Anterior cingulate cortex (tissue), 58 donors: ENCODE measurements at places on chromosomes 13 and 19.
A peak's percentile ranks its signal among the peaks of the same experiment; 100 is the strongest.

GRCh38 chr19:38036707-38037611, 130.0 kb downstream of the SIPA1L3 start:
- DNase-seq = no peak

DNA sequence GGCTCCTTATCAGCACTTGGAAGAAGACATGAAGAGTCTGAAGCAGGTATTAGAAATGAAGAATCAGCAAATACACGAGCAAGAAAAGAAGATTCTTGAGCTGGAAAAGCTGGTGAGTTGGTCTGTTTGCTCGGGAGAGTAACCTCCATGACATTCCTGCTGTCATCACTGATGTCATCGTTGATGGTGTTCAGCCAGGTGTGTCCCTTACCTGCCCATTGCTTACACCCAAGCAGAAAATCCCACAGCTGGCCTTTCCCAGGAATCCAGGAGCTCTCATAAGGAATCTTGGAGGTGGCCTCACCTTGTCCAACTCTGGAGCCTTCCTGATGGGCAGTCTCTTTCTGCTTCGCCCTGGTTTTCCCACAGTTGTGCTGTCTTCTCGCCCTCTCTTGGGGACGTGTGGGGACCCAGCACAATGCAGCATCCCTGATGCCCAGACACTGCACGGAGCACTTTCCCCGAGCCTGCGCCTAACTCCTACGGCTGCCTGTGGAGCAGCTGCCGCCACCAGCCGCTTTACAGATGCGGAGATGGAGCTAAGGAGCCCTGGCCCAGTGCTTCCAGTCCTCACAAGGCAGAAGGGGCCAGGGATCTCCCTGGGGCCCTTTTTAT, 97.0 kb downstream of the SLC7A1 start:
- DNase-seq = no peak

DNA sequence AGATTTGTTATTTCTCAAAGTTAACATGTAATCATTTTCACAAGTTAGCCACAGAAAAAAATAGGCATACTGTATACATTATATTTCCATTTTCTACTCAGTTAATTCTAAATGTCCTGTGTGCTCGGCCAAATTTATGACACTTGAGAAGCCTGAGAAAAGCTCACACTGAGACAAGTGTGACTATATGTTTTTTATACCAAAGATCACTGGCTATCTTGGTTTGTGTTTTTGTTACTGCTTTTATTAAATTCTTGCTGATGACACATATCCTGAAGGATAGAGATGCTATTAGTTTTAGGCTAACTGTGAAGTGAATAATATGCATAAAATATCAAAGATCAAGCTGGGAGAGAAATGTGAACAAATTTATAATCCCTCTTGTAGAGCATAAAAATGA, 49.3 kb upstream of the IL17D start:
- no peak for DNase-seq

GRCh38 chr13:101979825-101980224, 422.0 kb downstream of the FGF14 start:
- DNase-seq = no peak

- DNase-seq = no peak
Observed at GRCh38 chr13:64910096-64910495, 2320.0 kb downstream of the PCDH9 start.

- DNase-seq = no peak
Observed at GRCh38 chr13:113028336-113029060, 59.5 kb downstream of the MCF2L start.

- DNase-seq = no peak
Observed at GRCh38 chr13:25902891-25903341, 148.9 kb downstream of the SHISA2 start.

DNA sequence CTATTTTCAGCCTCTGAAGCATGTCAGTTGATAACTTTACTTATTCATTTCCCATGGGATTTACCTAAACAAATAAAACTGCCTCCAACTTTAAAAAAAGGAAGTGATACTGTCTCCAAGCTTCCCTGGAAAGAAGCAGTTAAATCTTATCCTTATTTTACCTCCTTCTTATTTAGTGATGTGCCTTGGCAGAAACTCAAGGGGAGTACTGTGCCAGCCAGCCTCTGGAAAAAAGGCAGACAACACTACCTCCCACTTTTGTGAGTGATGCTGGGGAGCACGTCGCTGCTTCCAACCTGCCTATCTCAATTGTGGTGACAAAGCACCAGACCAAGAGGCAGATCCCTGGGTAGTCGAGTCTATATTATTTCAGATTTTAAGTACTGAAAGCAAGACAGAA, 765.6 kb downstream of the DIAPH3 start:
- no peak for DNase-seq

DNA sequence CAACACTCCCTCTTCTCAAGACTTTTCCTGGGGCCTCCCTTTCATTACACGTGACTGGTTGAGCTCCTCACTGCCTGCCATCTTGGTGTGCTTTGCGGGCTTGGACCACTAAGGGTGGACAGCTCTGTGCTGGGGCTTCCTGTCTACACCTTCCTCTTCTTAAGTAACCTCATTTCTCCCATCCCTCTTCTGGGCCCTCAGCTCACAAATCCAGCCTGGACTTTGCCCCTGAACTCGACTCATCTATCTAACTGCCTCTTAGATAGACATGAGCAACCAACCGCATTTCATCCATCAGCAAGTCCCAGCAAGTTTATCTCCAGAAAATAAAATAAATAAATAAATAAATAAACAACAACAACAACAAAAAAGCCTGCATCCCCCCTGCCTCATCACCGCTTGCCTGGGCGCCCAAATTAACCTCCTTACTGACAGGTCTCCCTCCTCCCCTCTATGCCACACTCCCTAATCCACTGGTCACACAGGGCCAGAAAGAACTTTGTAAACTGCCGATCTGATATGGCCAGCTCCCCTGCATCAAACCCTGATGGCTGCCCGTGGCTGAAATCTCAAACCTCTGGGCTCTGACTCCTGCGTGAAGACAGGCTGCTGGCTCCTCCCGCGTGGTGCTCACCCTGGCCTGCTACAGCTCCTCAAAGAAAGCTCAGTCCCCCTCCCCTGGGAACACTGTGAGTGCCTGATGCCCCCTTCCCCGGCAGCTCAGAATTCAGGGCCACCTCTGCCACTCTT, 7.8 kb downstream of the ISOC2 start:
- DNase-seq = no peak

- DNase-seq = no peak
Observed at GRCh38 chr19:54341295-54341694, 2.3 kb upstream of the LILRA4 start.

DNA sequence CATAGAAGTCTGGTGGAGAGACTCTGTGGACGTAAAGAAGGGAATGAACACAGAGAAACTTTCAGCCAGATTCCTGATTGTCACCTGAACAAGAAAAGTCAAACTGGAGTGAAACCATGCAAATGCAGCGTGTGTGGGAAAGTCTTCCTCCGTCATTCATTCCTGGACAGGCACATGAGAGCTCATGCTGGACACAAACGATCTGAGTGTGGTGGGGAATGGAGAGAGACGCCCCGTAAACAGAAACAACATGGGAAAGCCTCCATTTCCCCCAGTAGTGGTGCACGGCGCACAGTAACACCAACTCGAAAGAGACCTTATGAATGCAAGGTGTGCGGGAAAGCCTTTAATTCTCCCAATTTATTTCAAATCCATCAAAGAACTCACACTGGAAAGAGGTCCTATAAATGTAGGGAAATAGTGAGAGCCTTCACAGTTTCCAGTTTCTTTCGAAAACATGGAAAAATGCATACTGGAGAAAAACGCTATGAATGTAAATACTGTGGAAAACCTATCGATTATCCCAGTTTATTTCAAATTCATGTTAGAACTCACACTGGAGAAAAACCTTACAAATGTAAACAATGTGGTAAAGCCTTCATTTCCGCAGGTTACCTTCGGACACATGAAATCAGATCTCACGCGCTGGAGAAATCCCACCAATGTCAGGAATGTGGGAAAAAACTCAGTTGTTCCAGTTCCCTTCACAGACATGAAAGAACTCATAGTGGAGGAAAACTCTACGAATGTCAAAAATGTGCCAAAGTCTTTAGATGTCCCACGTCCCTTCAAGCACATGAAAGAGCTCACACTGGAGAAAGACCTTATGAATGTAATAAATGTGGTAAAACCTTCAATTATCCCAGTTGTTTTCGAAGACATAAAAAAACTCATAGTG, 10.8 kb downstream of the ZNF101 start:
- DNase-seq = no peak

DNA sequence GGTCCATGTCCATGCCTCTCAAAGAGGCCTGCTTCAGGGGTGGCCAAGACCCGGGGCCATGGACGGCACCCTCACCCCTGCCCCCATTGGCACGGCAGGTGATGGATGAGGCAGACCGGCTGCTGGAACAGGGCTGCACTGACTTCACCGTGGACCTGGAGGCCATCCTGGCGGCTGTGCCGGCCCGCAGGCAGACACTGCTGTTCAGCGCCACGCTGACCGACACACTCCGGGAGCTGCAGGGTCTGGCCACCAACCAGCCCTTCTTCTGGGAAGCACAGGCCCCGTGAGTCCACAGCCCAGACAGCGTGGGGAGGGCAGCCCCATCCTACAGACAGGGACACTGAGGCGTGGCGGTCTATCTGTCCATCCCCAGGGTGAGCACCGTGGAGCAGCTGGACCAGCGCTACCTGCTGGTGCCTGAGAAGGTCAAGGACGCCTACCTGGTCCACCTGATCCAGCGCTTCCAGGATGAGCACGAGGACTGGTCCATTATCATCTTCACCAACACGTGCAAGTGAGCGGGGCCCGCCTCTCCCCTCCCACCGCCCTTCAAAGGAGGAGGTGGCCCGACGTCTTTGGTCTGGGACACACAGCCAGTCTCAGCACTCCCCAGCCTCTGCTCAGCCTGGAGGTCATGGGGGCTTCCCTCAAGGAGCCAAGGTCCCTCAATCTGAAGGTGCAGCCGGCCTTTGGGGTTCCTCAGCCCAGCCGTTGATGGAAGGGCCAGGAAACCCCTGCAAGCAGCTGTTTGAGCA, 2.9 kb downstream of the DDX49 start:
- no peak for DNase-seq

GRCh38 chr19:54105796-54106195, 3.1 kb downstream of the NDUFA3 start:
- no peak for DNase-seq

- no peak for DNase-seq
Observed at GRCh38 chr13:21138561-21138960, 37.8 kb downstream of the SKA3 start.

DNA sequence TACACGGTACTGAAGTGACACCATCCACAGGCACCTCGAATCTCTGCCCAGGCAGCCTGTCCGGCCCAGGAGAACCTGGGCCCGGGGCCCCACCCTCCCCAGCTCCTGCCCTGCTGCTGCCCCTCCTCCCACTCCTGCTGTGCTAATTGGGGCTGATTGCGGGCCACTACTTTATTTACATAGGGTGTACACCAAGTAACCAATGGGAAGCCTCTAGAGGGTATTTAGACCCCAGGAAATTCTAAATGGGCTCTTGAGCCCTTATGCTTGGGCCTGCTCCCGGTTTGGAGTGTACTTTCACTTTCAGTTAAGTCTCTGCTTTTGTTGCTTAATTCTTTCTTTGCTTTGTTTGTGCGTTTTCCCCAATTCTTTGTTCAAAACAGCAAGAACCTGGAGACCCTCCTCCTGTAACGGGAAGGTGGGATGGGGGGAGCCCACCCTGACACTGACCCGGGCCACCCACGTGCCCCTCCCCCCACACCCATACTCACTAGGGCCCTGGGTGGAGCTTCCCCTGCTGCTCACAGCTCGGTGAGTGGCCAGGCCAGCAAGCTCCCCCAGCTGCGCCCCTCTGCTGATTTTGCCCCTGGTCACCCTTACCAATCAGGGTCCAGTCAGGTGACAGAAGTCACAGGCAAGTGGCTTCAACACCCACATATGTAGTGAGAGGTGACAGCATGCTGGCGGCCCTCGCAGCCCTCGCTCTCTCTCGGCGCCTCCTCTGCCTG, 9.4 kb downstream of the SCGB2B2 start:
- no peak for DNase-seq

- no peak for DNase-seq
Observed at GRCh38 chr19:39297931-39298634, 1.9 kb downstream of the IFNL1 start.

- no peak for DNase-seq
Observed at GRCh38 chr19:45664575-45664974, 3.4 kb upstream of the GIPR start.

- no peak for DNase-seq
Observed at GRCh38 chr19:4908781-4909155, 533 bp upstream of the UHRF1 start.

GRCh38 chr13:67860315-67860714, 630.2 kb upstream of the PCDH9 start:
- DNase-seq = no peak

DNA sequence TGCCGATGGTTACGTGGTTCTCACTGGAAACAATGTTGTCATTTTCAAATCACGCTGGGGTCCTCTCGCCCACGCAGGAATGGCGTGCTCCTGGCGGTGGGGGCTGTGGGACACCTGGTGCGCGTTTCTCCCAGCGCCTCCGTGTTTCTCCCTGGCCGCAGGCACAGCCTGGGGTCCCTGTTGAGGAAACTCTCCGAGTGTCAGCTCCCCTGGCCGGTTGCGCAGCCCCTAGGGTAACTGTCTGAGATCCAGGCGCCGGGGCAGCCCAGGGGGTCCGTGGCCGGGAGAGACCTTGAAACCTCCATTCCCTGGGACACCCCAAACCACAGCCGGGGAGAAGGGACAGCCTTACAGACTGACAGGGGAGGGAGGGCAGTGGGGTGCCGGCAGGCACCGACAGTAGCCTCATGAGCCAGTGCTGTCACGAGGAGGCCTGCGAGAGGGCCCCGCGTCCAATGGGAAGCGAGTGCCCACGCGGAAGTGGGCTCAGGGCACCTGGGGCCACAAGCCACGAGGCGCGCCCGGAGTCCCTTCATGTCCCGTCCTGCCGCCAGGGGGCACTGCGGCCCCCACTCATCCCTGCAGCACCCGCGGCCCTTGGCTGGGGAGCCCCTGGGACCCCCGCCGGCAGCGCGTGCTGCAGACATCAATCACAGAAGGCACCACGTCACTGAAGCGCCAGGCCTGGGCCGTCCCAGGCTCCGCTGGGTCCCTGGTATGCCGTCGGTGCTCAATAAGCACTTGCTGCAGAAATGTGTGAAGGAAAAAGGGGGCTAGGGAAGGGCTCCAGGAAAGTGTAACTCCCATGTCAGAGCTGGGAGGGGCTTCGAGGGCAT, 9.5 kb downstream of the ADAMTSL5 start:
- DNase-seq = no peak

GRCh38 chr19:39557811-39558623, 18.1 kb upstream of the EID2 start:
- DNase-seq = no peak

GRCh38 chr19:14472202-14472938, 2.8 kb downstream of the PTGER1 start:
- DNase-seq = peak; percentile 20

DNA sequence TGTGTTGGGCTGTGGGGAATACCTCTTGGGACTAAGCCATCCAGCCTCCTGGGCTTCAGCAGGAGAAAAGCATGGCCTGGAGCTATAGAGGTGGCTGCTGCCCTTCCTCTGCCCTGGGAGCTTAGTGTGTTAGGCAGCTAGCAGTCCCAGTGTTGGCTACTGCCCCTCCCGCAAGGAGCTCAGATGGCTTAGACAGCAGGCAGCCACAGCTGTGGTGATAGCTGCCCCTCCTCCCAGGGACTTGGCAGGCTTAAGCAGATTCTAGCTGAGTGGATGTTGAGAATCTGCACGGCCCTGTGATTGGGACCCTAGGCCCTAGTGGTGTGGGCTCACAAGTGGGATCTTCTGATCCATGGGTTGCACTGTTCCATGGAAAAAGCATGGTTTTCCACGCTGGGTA, 264.5 kb downstream of the TDRD3 start:
- DNase-seq = no peak
